RWPE2 (cell line): ENCODE measurements at places on chromosomes 1 and 21.

DNA sequence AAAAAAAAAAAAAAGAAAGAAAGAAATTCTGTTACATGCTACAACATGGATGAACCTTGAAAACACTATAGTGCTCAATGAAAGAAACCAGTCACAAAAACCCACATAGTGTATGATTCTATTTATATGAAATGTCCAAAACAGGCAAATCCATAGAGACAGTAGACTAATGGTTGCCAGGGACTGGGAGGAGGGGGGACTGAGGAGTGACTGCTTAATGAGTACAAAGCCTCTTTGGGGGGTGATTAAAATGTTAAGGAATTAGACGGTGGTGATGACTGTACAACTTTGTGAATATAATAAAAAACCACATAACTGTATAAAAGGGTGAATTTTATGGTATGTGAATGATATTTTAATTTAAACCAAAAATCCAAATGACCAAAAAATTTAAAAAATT is 116.0 kb upstream of the GUCA2B start:
- H3K27ac ChIP-seq, result no peak overlapping the region
- no peaks in the 10 kb centered on the region for H3K27me3 ChIP-seq
- no peaks in the 10 kb centered on the region for H3K36me3 ChIP-seq
- no peak overlapping the region for H3K4me3 ChIP-seq

GRCh38 chr1:25579292-25580252 is 36.2 kb downstream of the LDLRAP1 start:
- H3K4me1 ChIP-seq, result no peaks in the 10 kb centered on the region
- H3K36me3 ChIP-seq, result no peaks in the 10 kb centered on the region
- no peaks in the 10 kb centered on the region for H3K27me3 ChIP-seq
- no peak for DNase-seq
- H3K4me3 ChIP-seq, result no peak overlapping the region
- H3K27ac ChIP-seq, result no peak overlapping the region

DNA sequence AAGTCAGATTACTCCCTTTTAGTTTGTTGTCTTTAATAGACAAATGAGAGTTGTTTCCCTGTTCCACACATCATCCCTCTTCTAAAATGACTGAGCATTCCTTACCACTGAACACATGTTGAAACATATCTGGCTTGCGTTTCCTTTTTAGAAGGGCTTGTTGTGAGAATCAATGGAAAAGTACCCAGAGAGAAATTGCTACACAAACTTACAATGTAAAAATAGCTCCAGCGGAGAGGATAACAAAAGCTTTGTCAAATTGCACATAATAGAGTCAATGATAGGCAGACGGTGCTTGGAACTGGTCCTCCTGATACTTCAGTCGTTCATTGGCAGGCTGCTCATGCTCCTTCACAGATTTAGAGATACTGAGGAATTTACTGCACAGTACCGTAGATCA is 123.9 kb downstream of the CYYR1 start:
- no peak for DNase-seq
- H3K4me1 ChIP-seq, result peaks cover 22% of the 10 kb centered on the region
- H3K27ac ChIP-seq, result peak overlapping the region; percentile 45
- no peaks in the 10 kb centered on the region for H3K27me3 ChIP-seq

DNA sequence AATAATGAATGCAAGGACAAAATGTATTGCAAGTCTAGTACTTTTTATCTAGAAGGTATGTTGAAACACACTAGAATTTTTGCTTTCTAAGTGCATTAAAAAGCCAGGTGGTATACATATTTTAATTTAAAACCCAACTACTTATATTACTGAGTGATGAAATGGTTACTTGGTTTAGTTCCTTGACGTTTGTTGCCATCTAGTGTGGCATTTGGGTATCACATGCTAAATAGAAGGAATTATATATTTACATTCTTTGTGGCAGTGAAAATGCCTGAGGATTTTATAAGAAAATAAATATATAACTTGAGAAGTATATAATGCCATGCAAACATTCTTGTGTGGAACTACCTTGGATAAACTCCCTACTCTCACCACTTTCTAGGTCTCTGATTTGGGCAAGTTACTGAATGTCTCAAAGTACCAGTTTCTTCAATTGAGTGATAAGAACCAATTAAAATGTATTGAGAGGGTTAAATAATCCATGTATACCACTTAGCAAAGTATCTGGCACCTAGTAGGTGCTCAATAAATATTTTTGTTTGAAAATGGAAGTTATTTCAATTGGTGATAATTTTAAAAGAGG is 69.6 kb downstream of the SDCCAG8 start:
- H3K27me3 ChIP-seq, result no peaks in the 10 kb centered on the region
- H3K4me1 ChIP-seq, result no peaks in the 10 kb centered on the region
- no peak for DNase-seq
- H3K4me3 ChIP-seq, result no peak overlapping the region
- H3K36me3 ChIP-seq, result peaks cover 21% of the 10 kb centered on the region

- no peak for DNase-seq
- no peak overlapping the region for H3K27ac ChIP-seq
- H3K4me3 ChIP-seq, result no peak overlapping the region
- H3K36me3 ChIP-seq, result no peaks in the 10 kb centered on the region
- no peaks in the 10 kb centered on the region for H3K27me3 ChIP-seq
- H3K4me1 ChIP-seq, result peaks cover 5% of the 10 kb centered on the region
Observed at GRCh38 chr1:229845410-229846138, 219.5 kb downstream of the URB2 start.

- H3K4me3 ChIP-seq, result no peak overlapping the region
- H3K4me1 ChIP-seq, result no peaks in the 10 kb centered on the region
- no peaks in the 10 kb centered on the region for H3K27me3 ChIP-seq
- DNase-seq, result no peak
Observed at GRCh38 chr1:169694304-169695075, 16.9 kb downstream of the SELL start.

GRCh38 chr1:42817440-42817767 is 207 bp upstream of the SVBP start:
- H3K27ac ChIP-seq, result peak overlapping the region; percentile 79
- H3K36me3 ChIP-seq, result peaks cover 4% of the 10 kb centered on the region; the same call in 1 of the 2 replicates
- H3K27me3 ChIP-seq, result no peaks in the 10 kb centered on the region
- DNase-seq, result no peak
- H3K4me1 ChIP-seq, result peaks cover 11% of the 10 kb centered on the region

- no peak for DNase-seq
- H3K4me3 ChIP-seq, result no peak overlapping the region
- H3K4me1 ChIP-seq, result no peaks in the 10 kb centered on the region
- H3K27me3 ChIP-seq, result no peaks in the 10 kb centered on the region
- H3K36me3 ChIP-seq, result no peaks in the 10 kb centered on the region
Observed at GRCh38 chr1:22257290-22258275, 114.7 kb upstream of the WNT4 start.

- no peaks in the 10 kb centered on the region for H3K36me3 ChIP-seq
- no peaks in the 10 kb centered on the region for H3K27me3 ChIP-seq
- no peak overlapping the region for H3K4me3 ChIP-seq
- peaks cover 26% of the 10 kb centered on the region for H3K4me1 ChIP-seq
Observed at GRCh38 chr1:234997201-234997895, 131.3 kb downstream of the TOMM20 start.

DNA sequence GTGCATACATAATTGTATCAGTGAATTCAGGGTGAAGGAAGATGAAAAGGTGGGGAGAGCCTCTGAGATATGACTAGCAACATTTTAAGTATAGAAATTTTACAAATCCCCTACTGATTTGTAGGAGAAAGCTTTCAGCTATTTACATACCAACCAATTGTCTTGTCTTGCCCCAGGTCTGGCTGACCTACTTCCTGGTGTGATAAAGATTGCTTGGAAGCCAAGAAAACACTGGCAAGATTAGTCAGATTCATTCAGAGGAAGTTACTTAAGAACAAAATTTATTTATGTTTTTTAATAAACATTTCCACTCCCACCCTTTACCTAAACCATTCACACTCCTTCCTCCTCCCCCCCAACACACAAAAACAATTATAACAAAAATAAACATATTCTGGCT is 17.5 kb downstream of the PTGS2 start:
- H3K27me3 ChIP-seq, result no peaks in the 10 kb centered on the region
- H3K36me3 ChIP-seq, result no peaks in the 10 kb centered on the region
- DNase-seq, result no peak
- peaks cover 27% of the 10 kb centered on the region for H3K4me1 ChIP-seq
- peak overlapping the region; percentile 61 for H3K27ac ChIP-seq
- no peak overlapping the region for H3K4me3 ChIP-seq

DNA sequence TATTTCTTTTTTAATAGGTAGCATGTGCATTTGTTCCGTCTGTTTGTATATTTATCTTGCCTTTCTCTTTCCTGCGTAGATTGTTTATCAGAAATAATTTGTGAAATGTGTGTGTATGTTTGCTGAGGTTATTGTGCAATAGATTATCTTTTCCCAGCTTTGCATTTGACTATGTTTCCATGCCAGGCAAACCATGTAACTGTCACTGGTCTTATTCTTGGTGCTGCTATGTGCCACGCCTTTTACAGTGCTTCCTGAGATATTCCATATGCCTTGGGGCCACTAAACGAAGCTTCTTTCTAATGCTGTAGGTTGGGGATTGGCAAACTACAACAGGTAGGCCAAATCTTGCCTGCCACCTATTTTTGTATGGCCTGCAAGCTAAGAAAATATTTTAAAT is 598.8 kb downstream of the PLPP3 start:
- H3K36me3 ChIP-seq, result no peaks in the 10 kb centered on the region
- H3K4me1 ChIP-seq, result no peaks in the 10 kb centered on the region
- H3K27ac ChIP-seq, result no peak overlapping the region
- no peak overlapping the region for H3K4me3 ChIP-seq

- no peak for DNase-seq
- H3K27ac ChIP-seq, result no peak overlapping the region
- no peaks in the 10 kb centered on the region for H3K36me3 ChIP-seq
Observed at GRCh38 chr1:201655910-201656309, 117.0 kb downstream of the NAV1 start.

DNA sequence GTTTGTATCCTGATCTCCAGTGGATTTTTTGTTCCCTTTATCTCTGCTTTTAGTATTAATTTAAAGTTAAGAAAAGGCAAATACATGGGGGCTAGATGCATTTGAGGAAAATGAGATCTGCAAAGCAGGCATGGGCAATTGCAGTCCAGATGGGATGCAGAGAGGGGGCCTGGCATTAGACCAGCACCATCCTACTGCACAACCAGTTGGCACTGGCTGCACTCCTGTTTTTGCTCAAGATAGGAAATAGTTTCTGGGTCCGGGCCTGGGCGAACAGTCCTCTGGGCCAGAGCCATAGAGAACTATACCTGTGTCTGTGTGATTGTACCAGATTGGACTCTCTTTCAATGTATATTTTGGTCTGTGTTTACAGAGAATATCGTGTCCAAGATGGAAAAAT is 34.0 kb upstream of the LEPR start:
- no peak for DNase-seq
- H3K27me3 ChIP-seq, result no peaks in the 10 kb centered on the region
- no peaks in the 10 kb centered on the region for H3K4me1 ChIP-seq
- H3K27ac ChIP-seq, result no peak overlapping the region
- H3K4me3 ChIP-seq, result no peak overlapping the region

DNA sequence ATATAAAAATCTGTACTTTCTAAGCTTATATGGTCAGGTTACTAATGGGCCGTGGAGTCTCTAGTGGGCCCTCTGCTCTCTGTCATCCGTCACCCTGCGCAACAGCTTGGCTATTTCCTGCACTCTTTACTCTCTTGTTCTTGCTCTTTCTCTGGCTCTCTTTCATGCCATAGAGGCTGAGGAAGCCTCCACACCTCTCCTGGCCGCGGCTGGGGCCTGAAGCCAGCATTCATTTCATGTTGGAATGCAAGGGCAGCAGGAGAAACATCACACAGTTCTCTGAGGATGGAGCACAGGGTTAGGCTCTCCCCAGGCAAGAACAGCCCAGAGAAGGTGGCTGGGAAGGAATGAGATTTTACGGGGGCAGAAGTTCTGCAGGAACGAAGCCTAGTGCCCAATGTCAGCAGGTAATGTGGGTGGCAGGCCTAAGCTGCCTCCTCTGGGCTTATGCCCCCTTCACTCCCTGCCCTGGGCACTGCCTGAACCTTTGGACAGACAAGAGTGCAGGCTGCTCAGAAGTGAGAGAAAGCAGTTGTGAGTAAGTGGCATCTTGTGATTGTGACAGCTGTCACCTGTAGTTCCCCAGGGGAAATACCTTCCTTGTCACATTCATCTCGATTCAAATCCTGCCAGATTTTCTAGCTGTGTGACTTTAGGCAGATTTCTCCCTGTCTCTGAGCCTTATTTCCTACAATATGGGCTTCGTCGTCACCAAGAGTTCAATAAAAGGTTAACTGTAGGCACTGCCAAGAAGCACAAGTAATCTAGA is 3.6 kb upstream of the FHAD1 start:
- no peak overlapping the region for H3K4me3 ChIP-seq
- no peaks in the 10 kb centered on the region for H3K27me3 ChIP-seq
- no peak overlapping the region for H3K27ac ChIP-seq
- peaks cover 10% of the 10 kb centered on the region for H3K4me1 ChIP-seq
- DNase-seq, result no peak

GRCh38 chr1:65224681-65225091 is 76.7 kb downstream of the AK4 start:
- no peaks in the 10 kb centered on the region for H3K27me3 ChIP-seq
- no peak for DNase-seq
- H3K4me3 ChIP-seq, result no peak overlapping the region
- peaks cover 44% of the 10 kb centered on the region for H3K36me3 ChIP-seq
- H3K4me1 ChIP-seq, result no peaks in the 10 kb centered on the region

DNA sequence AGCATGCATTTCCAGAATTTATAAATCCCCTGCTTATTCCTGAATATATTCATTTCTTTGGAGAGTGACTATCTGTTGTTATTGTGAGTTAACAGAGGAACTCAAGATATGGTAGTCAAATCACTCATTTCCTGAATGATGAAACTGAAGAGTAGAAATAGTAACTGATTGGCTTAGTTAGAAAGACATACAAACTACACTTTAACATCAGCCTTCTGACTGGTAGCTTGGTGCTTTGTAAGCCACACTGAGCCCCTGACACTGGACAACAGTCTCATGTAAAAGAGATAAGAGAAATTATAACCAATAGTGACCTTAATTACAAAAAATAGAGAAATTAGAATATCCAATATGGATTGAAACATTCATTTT is 4.8 kb downstream of the GBP7 start:
- H3K4me1 ChIP-seq, result no peaks in the 10 kb centered on the region
- no peak overlapping the region for H3K27ac ChIP-seq
- DNase-seq, result no peak

DNA sequence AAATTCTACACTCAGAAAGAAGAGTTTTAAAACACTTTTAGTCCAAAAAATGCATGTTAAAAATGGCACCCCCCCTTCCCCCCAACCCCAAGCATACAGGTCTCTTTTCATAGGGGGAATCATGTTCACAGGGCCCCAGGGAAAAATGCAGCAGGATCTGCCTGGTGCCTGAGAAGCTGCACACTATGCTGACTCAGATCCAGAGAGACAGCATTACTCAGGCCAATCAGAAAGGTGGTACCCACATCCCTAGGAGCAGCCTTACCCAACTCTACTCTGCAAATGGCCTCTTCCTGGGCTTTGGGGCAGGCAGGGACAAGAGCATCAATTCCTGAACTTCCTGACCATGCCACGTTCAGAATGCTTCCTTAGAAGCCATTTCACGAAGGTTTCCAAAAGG is 119.0 kb downstream of the HIVEP3 start:
- no peak overlapping the region for H3K27ac ChIP-seq
- H3K4me1 ChIP-seq, result peaks cover 27% of the 10 kb centered on the region
- H3K36me3 ChIP-seq, result no peaks in the 10 kb centered on the region
- H3K4me3 ChIP-seq, result no peak overlapping the region
